H54 (cell line): ENCODE measurements at places on chromosomes 12 and 14.
A peak's percentile ranks its signal among the peaks of the same experiment; 100 is the strongest.

- DNase-seq, result no peak
These were observed 1663.6 kb upstream of the SEL1L start for GRCh38 chr14:83197271-83197670.

GRCh38 chr12:109880043-109880931, at the start of gene GLTP:
TSS of gene GLTP (minus strand) at chr12:109880541. CDS start at chr12:109880374, 167 bp downstream.
- DNase-seq, result peak; percentile 80

DNA sequence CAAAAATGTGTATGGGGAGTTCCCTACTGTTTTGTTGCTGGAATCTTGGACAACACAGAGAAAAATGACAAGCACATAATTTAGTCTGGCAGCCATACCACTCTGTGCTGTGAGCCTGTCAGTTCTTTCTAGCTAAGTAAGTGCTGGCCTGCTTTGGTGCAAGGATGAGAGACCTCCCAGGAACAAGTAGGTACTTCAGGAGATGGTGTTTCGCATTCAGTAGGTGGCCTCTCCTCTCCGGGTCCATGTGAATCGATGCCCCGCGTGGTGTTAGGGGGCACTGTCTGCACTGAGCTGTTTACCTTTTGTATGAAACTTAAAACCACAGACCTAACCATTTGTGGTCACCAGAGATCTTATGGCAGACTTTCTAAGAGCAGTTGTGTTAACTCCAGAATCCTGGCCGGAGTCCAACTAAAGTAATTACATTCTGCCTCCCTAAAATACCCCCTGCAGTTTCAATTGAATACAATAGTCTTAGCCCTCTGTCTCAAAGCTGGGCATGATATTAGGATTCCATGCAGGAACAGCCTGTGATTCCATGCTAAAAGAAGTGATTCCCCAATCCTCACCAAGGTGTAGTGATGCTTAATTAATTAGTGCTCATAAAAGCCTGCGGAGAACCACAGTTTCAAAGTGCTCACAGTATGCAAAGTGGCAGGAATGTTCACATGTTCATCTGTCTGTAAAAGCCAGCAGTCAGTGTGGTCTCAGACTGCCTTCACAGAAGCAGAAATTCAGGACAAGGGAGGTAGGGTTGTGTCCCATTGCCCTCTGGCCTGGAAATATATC, 64.2 kb downstream of the LLPH start:
- no peak for DNase-seq

DNA sequence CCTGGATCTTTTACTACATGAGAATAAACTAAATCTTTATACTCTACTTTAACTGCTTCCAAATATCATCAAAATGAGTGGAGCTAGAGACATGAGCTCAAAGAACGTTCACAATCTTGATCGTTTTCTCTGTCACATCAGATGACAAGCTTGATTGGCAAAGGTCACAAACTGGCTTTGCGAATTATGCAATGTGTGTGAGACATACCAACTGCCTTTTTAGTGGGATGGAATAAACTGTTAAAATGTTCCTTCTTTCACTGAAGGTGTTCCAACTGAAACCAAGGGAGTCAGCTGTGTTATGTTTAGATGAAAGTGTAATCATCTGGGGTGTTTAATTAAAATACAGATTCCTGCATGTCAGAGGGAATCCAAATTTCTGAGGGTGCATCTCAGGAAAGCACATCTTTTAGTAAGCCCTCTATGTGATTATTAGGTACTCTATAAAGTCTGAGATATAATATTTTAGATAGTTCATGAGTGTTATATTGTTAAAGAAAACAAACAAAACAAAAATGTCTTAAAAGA, 21.9 kb downstream of the KITLG start:
- no peak for DNase-seq

DNA sequence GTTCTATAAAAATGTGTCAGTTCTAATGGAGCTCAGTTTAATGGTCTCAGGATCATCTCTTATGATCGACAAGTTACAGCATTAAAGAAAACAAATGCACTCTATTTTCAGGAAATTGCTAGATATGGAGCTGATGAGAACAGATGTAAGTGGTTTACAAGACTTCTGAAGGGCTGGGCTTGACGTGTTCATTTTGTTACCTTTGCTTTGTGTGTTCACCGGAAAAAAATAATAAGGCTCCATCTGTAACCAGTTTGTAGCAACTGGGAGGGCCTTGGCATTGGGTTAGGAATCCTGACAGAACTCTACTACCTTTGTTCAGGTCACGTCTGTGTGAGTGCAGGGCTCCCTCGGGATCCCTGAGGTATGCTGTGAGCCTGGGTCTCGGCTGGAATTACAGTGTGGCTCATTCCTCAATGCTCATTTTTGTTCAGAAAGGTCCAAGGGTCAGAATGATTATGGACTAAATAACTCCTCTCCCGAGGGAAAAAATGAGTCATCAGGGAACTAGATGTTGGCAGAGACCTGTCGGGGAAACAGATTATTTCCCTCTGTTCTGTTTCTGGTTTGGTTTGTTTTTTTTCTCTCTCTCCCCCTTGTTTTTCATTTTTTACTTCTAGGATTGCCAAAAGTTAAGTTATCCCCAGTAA, 158.0 kb downstream of the SLC5A8 start:
- peak; percentile 40 for DNase-seq

DNA sequence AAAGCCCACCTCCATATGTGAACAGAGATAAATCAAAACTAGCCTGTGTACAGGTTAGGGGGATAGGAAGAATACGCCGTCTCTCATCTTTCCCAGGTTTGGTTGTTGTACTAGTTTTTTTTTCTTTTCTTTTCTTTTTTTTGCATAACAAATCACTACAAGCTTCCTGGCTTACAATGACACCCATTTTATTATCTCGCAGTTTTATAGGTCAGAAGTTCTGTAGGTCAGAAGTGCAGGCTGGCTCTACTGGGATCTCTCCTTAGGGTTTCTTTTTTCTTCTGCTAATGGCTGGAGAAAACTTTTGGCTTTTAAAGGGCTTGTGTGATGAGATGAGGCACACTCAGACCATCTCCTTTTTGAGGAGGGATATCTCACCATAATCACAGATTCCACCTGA, 25.7 kb upstream of the CRY1 start:
- DNase-seq, result no peak

DNA sequence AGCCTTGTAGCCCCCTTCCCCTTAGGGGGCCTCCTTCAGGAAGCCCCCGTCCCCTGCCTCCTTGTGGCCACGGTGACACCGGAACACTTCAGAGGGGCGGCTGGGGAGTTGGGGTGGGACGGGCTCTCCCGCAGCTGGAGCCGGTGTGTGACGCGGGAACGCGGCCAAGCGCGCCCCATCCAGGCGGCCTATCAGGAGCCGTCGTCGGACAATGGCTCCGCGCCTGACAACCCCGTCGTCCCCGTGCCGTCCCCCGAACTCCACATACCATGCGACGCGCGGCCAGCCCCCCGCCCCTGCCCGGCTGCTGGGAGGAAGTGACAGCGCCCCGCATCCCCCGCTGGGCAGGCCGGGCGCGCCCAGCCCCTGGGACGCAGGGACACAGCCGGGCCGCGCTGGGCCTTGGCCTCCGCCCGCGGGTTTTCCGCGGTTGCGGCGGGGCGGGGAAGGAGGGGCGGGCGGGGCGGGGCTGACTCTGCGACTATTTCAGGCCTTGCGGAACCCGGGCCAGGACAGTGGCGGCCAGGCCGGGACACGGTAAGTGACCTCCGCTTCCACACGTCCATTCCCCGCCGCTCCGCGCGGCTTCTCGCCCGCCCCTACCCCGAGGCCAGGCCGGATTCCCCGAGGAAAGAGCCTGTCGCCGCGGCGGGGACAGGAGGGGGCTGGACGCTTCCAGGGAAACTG, at the start of gene TNFAIP2:
TSS of gene TNFAIP2 (plus strand) at position 515 of the 687 bp plus-strand sequence. CDS start 2,997 bp downstream, outside the sequence.
- no peak for DNase-seq

GRCh38 chr14:73237219-73237785, at the start of gene PAPLN:
TSS of gene PAPLN (plus strand) at chr14:73237506. CDS start at chr14:73239779, 2,273 bp downstream.
- peak; percentile 46 for DNase-seq

- DNase-seq, result no peak
These were observed 82.0 kb upstream of the PTHLH start for GRCh38 chr12:28054583-28054982.

GRCh38 chr14:88063811-88064210, 58.9 kb downstream of the GPR65 start:
- no peak for DNase-seq

GRCh38 chr12:46210873-46211439, 57.9 kb downstream of the SLC38A1 start:
- DNase-seq, result no peak
